Hematopoietic multipotent progenitor cell (in vitro differentiated cells): ENCODE measurements at places on chromosomes 1 and 21. TPM values are rescaled to one million over a fixed set of nuclear protein-coding genes. Genes with fewer than 3 reads are reported as not detected.
A peak's percentile ranks its signal among the peaks of the same experiment; 100 is the strongest.

DNA sequence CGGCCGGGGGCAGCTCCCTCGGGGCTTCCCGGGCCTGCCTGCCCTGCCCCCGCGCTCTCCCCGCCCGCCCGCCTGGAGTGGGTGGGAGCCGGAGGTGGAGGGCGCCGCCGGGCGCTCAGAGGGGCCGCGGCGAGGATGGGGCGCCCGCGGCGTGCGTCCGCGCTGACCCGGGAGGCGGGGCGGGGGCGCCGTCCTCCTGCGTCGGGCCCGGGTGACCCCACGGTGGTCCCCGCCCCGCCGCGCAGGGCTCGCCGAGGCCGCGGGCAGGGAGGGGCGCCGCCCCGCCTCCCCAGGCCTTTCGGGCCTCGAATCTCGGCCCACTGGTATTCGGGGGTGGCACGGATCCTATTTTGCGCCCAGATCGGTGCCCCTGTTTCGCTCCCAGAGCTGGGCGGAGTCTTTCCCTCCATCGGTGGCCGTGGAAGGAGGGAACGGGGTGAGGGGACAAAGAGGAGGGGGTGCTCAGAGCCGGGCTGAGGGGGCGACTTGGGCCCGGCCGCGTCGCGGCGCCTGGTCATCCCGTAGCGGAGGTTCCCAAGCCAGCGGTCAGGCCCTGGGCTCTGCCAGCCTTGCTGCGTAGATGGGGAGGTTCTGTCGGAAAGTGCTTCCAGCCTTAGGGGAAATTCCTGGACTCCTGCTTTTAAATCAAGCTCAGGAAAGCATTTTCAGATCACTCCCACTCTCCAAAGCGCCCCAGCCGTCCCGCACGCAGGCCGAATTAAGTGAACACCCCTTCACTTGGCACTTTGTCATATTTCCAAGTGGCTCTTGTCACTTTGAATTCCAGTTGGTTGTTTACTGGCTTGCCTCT lies 545 bp downstream of the PATJ start:
- peak; percentile 58 for DNase-seq

- peak; percentile 80 for DNase-seq
These were observed 539 bp downstream of the ATP8B2 start for GRCh38 chr1:154325583-154326545.

GRCh38 chr21:39137248-39138178 lies 45.7 kb downstream of the PSMG1 start:
- peak; percentile 12 for DNase-seq

GRCh38 chr1:30815556-30815955 lies 58.0 kb upstream of the LAPTM5 start:
- no peak for DNase-seq

GRCh38 chr1:45304311-45305081 lies 22.2 kb upstream of the HPDL start:
- DNase-seq: no peak

GRCh38 chr1:210378736-210379135 lies 50.0 kb downstream of the HHAT start:
- no peak for DNase-seq

DNA sequence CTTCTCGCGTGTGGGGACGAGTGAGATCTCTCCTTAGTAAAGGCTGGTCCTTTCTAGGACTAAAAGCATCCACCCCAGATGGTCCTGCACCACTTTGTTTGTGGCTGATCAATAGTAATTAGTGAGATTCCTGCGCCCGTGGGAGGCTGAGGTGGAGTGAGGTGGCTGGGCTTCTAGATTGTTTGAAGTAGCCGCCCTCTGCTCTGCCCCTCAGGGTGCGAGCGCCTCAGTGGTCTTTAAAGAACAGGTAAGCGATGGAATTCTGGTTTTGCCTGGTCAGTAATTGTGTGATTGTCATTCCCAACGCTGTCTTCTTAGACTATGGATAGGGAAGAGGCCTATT lies 20.7 kb downstream of the PEX14 start:
- DNase-seq: no peak

DNA sequence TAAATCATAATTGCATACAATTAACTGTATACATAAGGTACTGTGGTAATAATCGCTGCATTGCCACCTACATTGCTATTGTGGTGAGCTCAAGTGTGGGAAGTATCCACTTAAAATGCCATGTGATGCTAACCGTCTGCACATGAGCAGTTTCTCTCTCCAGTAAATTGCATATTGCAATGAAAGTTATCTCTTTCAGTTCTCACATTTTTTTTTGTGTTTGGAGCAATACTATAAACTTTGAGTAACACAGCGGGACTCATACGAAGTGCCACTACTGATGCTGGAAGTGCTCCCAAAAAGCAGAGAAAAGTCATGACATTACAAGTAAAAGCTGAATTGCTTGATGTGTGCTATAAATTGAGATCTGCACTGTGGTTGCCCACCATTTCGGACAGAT lies 38.5 kb downstream of the DISC1 start:
- no peak for DNase-seq

GRCh38 chr1:78060857-78061563 lies 15.2 kb downstream of the GIPC2 start:
- no peak for DNase-seq

- no peak for DNase-seq
These were observed 7.0 kb upstream of the STMN1 start for GRCh38 chr1:25913206-25913605.

DNA sequence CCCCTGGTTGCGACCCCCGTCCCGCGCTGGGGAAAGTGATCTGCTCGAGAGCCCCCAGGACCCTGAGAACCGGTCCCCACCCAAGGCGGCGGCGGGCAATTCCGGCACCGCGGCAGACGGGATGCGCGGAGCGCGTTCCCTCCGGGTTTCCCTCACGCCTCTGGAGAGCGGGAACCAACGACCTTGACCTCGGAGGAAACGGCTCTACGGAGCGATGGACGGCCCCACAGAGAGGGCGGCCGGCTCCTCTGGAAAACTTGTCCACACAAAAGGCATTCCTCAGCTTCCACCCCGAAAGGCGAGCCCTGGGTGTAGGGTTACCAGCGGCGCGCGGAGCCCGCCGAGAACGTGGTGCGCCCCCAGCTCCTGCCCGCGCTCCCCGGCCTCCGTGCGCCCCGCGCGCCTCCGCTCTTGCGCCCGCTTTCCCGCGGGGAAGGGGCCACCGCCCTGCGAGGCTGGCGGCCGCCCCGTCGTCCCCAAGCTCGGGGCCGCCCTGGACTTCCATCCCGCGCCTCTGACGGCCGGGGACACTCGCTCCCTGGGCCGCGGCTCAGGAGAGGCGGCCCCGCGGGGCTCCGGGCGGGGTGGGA lies 391 bp upstream of the KIAA1614 start:
- DNase-seq: no peak

DNA sequence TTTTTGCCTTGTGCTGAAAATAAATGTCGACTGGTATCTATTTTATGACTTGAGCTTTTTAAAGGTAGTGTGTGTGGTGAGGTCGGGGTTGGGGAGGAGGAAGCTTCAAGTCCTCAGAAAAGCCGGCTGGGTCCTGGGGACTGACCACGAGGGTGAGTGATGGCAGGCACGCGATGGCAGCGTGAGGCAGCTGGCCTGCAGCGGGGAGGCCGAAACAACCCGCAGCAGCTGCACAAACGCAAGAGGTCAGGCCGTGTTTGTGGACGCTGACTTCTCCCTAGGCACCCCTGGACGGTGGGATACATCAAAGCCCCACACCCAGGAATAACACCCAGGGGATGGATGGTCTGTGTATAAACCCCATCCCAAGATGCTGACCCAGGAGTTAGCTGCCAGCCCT lies 51.4 kb downstream of the ZBTB18 start:
- DNase-seq: no peak

- no peak for DNase-seq
These were observed 286.4 kb downstream of the PTBP2 start for GRCh38 chr1:97007840-97008604.

- DNase-seq: no peak
These were observed 29.5 kb upstream of the CLCA4 start for GRCh38 chr1:86517336-86517735.

- no peak for DNase-seq
These were observed 51.0 kb upstream of the DMRTB1 start for GRCh38 chr1:53408013-53408754.

DNA sequence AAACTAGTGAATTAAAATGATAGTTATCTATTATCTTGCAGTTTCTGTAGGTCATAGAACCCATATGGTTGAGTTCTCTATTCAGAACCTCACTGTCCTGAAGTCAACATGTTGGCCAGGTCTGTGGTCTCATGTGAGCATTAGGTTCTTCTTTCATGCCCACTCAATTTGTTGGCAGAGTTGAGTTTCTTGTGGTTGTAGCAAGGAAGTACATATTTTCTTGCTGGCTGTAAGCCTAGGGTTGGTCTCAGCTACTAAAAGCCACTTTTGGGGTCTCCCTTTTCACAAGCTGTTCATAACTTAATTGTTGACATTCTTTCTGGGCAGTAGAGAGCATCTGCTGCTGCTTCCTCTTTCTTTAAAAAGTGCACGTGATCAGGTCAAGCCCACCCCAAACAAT lies 1165.1 kb upstream of the NCAM2 start:
- DNase-seq: peak; percentile 22

DNA sequence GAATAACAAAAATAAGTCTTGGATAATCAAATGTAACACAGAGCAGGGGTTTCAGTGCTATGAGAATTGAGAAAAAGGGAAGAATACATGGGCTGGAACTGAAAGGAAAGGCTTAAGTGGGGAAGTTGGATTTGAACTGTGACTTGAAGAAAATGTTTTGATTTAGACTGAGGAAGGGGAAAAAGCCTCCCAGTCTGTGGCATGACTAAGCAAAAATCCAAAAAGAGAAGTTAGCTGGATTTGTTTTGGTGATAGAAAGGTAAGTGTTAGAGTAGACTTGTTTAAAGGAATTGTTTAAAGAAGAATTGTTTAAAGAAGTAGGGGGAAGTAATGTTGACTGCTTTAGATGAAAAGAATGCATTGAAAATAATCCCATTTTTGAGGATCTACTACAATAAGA lies 46.0 kb downstream of the KCNK2 start:
- peak; percentile 31 for DNase-seq

DNA sequence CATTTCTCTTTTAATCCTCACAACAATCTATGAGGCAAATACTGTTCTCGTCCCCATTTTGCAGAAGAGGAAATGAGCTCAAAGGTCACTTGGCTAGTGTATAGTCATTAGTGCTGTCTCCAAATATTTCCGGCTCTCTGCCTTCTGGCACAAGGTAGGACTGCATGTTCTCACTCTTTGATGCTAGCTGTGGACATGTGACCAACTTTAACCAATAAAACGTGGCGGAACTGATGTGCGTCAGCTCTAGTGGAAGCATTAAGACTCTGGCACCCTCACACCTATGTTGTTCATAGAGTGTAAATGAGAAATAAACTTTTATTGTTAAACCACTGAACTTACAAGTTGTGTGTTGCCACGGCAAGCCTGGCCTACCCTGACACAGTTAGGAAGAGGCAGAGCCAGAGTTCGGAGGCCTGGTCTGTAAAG lies 5.0 kb upstream of the KIF21B start:
- no peak for DNase-seq

DNA sequence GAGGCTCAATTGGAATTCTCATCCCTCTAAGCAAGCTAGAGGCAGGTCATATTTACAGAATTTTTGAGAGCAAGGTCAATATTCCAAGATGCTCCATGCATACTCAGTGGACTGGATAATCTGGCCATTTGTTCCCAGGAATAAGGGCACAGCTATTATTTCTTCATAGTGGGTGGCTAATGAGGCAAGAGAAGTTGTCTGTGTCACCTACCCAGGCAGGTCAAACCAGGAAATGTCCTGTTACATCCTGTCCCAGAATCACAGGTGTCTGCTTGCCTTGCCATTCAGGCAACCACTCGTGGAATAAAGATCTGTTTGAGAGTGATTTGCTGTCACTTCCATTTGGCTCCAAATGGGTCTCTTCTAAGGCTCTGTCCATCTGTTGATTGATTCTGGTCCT lies 85.2 kb upstream of the ZP4 start:
- DNase-seq: no peak

- no peak for DNase-seq
These were observed 251.4 kb upstream of the B3GALT2 start for GRCh38 chr1:193437785-193438184.

GRCh38 chr1:22364764-22365163 lies 86.9 kb upstream of the ZBTB40 start:
- DNase-seq: no peak

Gene FAM72D
- 0.27 TPM for total RNA-seq

Gene FRRS1
- 4.3 TPM for total RNA-seq

Gene MUL1
- total RNA-seq: 25.3 TPM

Gene DPT
- not detected for total RNA-seq

Gene TDRD10
- total RNA-seq: 0.27 TPM

Gene PDC
- total RNA-seq: not detected

Gene DSCAM
- not detected for total RNA-seq

Gene SELL
- 339 TPM for total RNA-seq

Gene ZNF678
- 14.8 TPM for total RNA-seq

Gene RNU1-2
- under 0.01 TPM for total RNA-seq

Gene CD1C
- total RNA-seq: 0.27 TPM

Gene CGN
- total RNA-seq: 0.81 TPM

Gene NEGR1
- 3.8 TPM for total RNA-seq
